Renal pelvis (tissue), 12 donors: ENCODE measurements at places on chromosomes 1 and 21.

DNA sequence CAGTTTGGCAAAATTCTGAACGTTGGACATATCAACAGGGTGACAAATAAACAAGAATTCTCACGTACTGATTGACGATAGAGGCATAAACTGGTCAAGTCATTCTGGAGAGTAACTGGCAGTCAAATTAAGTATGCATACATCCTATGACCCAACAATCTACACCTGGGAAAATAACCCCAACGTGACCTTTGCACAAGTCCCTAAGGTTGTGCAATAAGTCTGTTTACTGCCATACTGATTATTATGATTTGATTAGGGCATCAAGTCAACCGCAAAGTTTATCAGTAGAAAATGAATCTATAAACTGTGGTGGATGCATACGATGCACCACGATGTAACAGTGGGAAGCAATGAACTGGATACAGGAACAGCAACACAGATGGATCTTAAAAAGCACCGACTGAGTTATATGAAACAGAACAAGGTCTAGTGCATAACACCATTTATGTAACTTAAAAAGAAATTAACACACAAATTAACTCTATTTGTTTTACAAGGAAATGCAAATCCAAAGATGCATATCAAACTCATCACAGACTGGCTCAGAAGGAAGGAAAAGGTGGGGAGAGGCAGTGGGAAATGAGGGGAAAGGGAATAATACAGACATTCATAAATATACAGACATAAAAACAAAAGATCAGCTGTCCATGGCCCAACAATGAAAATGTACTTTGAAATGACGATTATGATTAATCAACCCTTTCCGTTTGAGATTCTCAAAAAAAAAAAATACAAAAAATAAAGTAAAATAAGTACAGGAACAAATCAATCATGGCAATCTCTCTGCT lies 41.0 kb upstream of the SEC16B start:
- DNase-seq: no peak

DNA sequence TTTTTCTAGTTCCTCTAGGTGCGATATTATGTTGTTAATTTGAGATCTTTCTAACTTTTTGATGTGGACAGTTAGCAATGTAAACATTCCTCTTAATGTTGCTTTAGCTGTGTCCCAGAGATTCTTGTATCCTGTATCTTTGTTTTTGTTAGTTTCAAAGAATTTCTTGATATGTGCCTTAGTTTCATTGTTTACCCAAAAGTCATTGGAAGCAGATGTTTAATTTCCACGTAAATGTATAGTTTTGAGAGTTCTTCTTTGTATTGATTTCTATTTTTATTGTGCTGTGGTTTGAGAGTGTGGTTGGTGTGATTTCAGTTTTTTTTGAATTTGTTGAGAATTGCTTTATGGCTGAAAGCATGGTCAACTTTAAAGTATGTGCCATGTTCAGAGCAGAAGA lies 319.4 kb downstream of the PTBP2 start:
- DNase-seq: no peak

DNA sequence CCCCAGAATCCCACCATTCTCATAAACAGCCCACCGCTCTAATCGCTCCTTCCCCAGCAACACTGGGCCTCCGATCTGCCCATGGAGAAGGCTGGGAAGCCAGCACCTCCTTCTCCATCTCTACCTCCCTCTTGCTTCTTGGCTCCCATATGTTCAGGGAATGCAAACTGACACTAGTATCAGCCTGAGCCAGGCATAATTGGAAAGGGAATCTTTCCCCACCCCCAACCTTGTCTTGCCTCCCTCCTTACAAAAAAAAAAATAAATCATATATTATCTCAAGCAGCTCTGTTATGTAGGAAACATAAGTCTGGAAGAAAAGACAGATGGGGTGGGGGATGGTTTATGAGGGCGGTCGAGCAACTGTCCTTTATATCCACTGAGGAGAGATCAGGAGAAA lies 127.2 kb downstream of the NAV1 start:
- no peak for DNase-seq

- no peak for DNase-seq
These were observed 22.4 kb upstream of the SFPQ start for GRCh38 chr1:35215346-35215745.

DNA sequence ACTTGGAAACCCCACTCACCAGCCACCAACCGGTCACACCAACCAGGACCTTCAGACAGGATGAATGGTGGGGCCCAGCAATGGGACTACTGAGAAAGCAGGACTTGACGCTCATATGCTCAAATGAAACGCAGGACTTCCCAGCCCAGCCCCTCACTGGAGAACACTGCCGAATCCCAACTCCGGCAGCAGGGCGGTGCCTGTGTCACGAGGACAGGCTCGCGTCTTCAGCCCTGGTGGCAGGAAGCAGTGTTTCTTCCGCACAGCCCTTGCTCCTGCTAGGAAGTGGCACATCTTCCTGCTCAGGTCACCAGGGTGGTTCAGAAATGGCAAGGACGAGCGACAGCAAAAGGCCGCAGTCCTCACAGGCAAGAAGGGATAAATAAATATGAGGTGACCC lies 38.9 kb downstream of the CD58 start:
- DNase-seq: no peak

DNA sequence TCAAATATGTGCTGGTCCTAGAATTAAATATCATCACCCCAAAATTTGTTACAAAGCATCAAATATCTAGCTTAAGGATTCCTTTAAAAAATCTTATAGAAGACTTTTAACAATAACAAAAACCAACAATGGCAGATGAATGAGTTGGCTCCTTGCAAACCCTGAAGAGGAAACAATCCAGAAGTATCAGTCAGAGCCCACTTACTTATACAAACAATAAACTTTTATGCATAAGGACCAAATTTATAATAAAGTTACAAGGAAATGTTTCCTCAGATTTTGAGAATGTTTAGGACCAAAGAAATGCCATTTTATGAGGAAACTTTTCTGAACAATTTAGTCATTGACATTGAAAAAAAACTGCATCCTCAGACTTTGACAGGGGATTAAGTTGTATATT lies 52.7 kb downstream of the LPAR3 start:
- no peak for DNase-seq

DNA sequence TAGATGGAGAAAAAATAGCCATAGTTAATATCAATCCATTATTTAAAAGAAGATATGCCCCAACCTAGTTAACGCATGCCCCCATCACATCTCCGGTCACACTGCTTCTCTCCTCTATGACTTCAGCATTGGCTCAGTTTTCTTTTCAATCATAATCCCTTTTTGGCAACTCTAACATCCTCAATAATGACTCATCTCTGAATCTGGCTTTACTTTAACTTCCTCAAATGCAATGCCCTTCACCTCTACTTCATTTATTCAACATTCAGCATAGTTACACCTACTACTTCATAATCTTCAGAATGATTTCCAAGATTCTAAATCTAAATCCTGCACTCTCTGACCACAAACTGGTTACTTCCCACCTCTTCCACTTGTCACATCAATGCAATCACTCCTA lies 417.3 kb downstream of the USH2A start:
- no peak for DNase-seq

- no peak for DNase-seq
These were observed 29.8 kb upstream of the HHAT start for GRCh38 chr1:210298936-210299335.

DNA sequence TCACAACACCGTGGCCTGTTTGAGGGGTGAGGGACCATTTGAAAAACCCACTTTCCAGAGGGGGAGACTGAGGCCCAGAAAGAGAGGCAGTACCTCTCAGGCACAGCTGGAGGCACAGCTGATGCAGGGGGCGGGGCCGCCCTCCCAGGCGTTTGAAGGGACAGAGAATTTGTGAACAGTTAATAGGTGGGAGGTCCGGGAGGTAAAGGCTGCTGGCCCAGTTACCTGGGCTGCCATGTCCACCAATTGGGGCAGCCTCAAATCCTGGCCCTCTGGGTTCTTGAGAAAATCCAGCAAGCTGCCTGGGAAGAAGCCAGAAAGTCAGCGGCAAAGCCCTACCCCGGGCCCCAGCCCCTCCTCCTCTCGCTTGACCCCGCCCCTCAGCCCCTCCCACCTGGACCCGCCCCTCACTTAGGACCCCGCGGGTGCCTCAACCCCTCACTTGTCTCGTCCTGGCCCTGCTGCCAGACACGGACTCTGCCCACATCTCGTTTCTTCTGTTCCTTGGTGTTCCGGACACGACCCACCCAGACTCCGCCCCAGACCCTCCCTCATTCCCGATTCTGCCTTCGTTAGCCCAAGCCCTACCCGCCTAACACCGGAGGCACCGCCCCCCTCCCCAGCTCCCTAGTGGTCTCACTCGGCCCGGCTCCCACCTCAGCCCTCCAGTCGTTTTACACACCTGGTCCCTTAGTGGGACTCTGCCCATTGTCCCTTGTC lies 10.8 kb upstream of the AHDC1 start:
- DNase-seq: no peak
